ENCODE measurements at places on chromosomes 1 and 21.
A peak's percentile ranks its signal among the peaks of the same experiment; 100 is the strongest.

GRCh38 chr1:21804536-21804935 lies 7.5 kb upstream of the LDLRAD2 start:
- DNase-seq, result no peak

GRCh38 chr1:98264727-98265126 lies 343.9 kb upstream of the DPYD start:
- no peak for DNase-seq

- no peak for DNase-seq
These were observed 80.9 kb upstream of the ZC3H12A start for GRCh38 chr1:37393173-37394120.

DNA sequence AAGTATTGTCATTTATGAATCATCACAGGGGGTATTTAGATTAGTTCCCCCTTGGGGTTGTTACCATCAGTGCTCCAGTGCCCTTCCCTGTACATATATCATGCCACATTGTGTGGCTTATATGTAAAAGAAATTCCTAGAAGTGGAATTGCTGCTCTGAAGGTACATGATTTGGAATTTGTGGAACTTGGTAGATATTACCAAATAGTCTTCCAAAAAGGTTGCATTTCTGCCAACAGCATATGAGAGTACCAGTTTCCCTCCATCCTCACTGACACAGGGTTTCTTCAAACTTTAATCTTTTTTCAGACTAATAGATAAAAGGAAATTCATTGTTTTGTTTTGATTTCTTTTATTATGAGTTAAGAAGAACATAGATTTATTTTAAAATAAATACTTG lies 41.3 kb downstream of the AKNAD1 start:
- DNase-seq, result no peak

- DNase-seq, result no peak
These were observed 188.0 kb downstream of the RERE start for GRCh38 chr1:8629241-8630091.

DNA sequence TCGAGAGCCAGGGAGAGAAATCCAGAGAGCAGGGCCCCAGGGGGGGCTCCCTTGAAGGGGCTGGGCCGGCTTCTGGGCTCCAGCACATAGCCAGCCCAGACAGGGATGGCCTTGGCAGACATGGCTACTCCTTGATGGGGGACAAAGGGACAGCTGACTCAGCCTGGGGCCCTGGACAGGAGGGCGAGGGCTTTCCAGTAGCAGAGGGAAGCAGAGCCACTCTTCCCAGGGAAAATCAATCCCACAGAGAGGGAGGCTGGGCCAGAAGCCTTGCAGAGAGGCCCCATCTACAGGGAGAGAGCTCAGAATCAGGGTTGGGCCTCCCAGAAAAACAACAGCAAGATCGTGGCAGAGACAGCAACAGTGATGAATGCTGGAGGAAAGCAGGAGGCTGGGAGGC lies 15.6 kb downstream of the IGFN1 start:
- peak; percentile 47 for DNase-seq

DNA sequence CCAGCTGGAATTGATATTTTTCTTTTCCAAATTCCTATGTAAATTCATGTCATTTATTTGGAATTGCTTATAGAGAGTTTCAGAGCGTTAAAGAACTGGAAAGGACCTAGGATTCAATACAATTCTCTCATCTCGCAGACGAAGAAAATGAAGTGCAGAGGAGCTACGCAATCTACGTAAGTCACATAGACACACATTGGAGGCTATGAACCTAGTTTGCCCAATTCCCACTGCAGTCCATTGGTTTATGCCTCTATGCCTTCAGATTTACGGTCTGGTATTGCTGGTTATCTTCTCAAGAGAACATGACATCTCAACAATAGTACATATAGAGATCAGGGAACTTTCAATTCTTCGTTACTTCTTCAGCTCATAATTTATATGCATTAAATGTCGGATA lies 971 bp upstream of the RNF2 start:
- no peak for DNase-seq

GRCh38 chr1:234840843-234841242 lies 230.9 kb upstream of the IRF2BP2 start:
- DNase-seq, result no peak

- DNase-seq, result no peak
These were observed 17.9 kb upstream of the PWP2 start for GRCh38 chr21:44089001-44089911.

GRCh38 chr1:6259491-6260362 lies 1.2 kb downstream of the GPR153 start:
- DNase-seq, result peak; percentile 80

DNA sequence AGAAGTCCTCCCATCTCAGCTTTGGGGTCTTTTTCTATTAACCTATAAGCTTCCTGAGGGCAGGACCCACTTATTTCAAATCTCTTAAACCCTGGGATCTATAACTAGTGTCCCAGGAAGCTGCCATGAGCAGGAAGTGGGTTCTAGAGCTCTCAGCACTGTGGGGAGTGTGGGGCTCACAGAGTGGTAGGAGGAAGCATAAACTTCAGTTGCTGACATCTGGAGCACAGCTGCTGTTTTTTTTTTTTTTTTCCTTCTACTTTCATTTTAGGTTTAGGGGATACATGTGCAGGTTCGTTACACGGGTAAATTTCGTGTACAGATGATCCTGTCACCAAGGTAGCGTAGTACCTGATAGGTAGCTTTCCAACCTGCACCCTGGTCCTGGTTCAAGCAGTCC lies 59.3 kb downstream of the AK4 start:
- no peak for DNase-seq

GRCh38 chr1:244864253-244865027 lies at the start of gene HNRNPU:
Gene HNRNPU (minus strand): TSS chr1:244864543. CDS start chr1:244864307, 236 bp downstream.
- DNase-seq, result peak; percentile 97

DNA sequence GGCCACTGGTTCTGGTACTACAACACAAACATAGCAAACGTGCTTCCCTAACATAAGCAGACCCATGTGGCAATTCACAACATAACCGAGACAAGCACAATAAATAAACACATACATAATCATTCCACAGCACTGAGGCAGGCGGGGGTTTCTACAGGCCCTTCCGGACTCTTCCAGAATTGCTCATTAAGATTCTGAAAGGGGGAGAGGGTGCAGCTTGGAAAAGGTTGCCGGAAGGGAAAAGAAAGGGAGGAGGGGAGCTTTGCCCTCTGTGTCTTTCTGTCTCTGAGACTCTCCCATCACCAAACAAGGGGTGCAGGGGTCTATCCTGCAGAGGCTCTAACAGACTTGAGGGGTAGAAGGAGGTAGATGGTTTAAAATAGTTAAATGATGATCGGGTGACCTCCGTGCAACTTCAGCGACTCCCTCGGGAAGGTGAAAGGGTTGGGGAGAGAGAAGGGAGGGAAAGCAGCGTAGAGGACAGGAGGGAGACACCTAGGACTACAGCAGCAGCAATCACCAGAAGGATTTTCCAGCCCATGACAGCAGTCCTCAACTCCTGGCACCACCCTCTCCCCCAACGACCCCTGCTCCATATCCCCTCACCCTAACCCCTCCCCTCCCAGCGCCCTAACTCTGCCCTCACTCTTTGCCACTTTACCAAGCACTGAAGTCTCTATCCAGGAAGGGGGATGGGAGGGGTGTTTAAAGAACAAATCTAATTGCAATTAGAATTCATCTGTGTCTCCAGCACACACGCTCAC lies 365.5 kb upstream of the ESRRG start:
- no peak for DNase-seq

GRCh38 chr21:36422279-36423098 lies 37.3 kb downstream of the CHAF1B start:
- DNase-seq, result no peak

DNA sequence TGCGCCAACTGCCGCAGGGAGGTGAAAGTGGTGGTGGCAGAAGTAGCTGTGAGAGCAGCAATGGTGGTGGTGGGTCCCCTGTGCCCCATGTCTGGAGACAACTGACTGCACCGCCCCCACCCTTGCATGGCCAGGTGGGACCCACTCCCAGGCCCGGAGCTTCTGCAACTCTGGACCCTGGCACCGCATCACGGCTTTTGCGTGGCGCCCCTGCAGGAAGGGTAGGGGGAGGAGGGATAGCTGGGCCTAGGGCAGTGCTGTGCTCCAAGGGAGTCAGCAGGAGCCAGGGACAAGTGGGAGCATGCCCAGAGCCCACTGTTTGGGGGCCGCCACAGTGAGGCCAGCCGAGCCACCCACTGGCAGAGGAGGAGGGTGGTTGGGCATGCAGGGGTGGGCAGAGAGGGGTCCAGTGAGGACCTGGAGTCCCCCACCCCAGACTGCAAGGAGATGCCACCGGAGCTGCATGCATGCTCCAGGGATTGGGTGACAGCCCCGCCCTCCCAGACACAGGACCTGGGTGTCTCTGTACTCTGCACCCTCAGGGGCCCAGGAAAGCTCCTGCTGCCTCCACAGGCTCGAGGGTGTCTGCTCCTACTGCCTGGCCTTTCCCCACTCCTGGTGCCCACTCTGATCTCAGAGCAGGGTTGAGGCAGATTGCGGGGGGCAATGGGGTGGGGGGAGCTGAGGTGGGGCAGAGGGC lies 9.8 kb upstream of the CTTNBP2NL start:
- no peak for DNase-seq

- DNase-seq, result no peak
These were observed 44.4 kb upstream of the SCMH1 start for GRCh38 chr1:41286486-41286885.

DNA sequence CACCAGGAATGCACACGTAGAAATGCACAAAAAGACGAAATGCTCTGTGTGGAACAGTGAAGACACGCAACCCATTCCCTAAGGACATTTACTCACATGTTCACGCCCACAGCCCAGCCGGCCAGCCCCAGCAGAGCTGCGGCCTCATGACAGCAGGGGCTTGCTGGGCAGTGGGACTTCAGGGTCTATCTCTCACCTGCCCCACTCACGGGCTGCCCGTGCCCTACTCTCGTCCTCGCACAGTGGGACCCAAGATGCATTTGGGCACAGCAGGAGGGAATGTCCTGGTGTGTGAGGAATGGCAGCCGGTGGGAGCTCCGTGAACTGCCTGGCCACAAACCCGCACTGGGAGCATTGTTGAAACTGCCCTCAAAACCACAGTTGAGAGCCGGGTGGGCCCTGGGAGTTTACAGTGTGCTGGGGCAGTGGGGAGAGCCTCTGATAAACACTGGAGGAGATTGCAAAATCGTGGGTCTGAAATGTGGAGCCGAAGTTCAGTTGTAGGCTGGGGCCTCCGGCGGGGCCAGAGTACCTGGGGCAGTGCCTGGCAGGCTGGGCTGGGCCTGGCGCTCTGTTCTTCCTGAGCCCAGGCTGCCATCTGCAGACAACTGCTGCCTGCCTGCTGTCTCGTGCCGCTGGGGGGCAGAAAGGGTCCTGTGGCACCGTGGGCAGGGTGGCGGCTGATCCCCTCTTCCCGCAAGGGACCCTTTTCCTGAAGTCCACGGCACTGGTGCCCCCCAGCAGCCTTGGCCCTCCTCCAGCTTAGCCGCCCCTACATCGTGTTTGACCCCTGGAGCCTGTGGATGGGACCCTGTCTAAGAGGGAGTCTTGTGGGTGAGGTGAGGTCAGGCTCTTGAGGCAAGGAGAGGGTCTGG lies 20.7 kb upstream of the POFUT2 start:
- peak; percentile 27 for DNase-seq

GRCh38 chr1:81832573-81832972 lies 31.8 kb downstream of the ADGRL2 start:
- peak; percentile 18 for DNase-seq

DNA sequence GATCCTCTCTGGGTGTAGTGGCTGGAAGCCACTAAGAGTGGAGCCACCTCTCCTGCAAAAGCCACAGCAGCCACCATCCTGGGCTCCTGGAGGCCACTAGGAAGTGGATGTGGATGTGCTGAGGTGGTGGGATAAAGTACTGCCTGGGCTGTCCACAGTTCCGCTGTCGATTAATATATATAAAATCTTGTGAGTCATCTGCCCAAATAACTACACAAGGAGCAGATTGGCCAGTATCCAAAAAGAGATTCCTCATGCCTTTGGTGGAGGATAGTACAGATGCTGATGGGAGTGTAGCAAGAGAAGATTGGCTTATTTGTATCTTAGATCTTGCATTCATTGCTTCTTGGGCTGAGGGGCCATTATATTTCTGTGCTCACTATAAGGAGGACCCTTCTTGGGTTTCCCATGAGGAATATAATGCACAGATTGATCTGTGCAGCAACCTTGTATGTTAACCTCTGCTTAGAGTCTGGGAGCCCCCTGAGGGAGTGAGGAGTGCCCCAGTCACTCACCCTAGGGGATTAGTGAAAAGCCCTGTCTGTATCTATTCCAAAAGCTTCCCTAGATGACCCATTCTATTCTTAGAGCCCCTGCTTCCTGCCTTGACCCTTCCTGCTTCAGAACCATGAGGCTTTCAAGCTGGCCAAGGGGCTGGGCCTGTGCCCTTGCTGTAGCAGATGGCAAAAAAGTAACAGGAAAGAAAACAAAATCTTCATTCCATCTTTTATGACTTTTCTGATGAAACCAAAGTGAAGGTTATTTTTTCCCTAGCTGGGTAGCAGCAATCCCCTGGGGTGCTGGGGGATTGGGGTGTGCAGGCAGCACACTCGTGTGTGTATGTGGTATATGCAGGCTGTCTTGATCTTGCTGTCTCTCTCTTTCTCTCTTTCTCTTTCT lies 31.7 kb downstream of the RCSD1 start:
- DNase-seq, result no peak

- DNase-seq, result no peak
These were observed 11.2 kb upstream of the PHC2 start for GRCh38 chr1:33442141-33442540.

DNA sequence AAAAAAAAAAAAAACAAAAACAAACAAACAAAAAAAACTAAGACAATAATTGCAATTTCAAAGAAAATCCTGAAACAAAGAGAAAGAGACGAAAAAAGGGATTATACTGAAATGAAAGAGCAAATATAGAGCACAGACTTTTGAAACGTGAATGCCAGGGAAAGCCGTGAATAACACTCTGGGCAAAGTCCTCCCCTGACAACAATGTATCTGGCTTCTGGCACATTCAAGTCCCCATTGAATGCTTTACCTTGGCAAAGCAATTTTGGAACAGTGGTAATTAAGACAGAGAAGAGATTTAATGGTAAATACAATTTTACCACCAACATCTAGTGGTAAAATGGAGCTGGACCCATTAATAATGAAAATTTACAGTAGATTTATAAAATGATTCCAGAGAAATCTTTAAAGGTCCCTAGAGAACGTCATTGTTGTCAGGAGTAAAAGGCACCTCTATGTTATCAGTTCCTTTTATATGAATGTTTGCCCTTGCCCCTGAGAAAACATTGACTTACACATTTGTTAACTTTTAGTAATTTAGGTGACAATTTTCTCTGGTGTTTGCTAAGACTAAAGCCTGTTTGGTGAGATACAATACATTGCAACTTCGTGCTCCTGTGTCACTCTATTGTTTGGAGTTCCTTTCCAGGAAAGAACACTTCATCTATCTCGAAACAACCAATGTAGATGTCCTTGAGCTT lies 89.7 kb downstream of the GREM2 start:
- no peak for DNase-seq

GRCh38 chr1:161506336-161507223 lies 1.3 kb downstream of the FCGR2A start:
- no peak for DNase-seq
